CD4-positive, alpha-beta T cell treated with Interleukin-21 for 1 hour (primary cell): ENCODE measurements at places on chromosomes 4 and X.

- no peak for DNase-seq
Observed at GRCh38 chrX:35351795-35352483, 409.3 kb downstream of the FAM47B start.

- DNase-seq: no peak
Observed at GRCh38 chrX:120401301-120401700, 39.4 kb downstream of the ATP1B4 start.

GRCh38 chr4:111492496-111492895 lies 652.8 kb upstream of the FAM241A start:
- no peak for DNase-seq

DNA sequence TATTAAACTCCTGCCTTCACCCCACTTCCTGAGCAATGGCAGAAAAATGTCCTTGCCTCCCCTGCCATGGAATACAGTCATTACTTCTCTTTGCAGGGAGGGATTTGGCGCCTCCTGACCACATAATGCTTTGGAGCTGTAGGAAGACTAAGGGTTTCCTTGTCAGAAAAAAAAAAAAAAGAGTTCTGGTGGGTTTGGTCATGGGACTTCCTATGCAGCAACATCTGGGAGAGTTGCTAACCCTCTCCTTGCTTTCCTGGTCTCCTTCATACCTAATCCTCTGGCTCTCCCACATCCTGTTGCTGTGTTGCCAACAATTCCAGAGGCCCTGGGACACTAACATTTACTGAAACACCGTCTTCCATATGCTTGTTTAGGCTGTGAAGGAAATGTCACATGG lies 75.1 kb upstream of the MBNL3 start:
- DNase-seq: no peak

GRCh38 chr4:17785858-17786257 lies 4.4 kb upstream of the FAM184B start:
- no peak for DNase-seq

GRCh38 chrX:28542791-28543190 lies 44.5 kb upstream of the IL1RAPL1 start:
- DNase-seq: no peak

- DNase-seq: no peak
Observed at GRCh38 chrX:45986081-45986480, 559.1 kb downstream of the ZNF674 start.

DNA sequence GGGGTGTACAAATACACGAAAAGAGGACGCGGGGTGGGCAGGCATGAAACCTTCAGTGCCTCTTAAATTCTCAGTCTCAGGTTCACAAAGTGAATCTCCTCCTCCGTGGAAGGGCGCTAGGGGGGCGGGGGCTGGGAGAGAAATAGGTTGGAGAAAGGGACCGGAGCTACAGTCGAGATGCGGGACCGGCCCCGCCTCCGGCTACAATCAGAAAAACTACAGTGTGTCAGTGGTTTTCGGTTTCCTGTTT lies 3.4 kb downstream of the MAML3 start:
- no peak for DNase-seq

DNA sequence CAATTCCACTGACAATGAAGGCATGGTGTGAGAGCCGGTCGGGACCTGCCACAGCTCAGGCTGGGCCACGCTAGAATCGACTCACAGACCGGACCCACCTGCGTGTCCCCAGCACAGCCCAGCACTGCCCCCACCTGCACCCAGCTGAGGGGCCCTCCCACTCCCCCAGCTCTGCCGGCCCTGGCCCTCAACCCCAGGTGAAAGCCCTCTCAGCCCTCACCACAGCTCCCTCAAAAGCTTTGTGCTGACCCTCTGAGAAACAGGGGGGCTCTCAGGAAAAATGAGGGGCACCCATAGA lies 25.1 kb downstream of the GAK start:
- no peak for DNase-seq

DNA sequence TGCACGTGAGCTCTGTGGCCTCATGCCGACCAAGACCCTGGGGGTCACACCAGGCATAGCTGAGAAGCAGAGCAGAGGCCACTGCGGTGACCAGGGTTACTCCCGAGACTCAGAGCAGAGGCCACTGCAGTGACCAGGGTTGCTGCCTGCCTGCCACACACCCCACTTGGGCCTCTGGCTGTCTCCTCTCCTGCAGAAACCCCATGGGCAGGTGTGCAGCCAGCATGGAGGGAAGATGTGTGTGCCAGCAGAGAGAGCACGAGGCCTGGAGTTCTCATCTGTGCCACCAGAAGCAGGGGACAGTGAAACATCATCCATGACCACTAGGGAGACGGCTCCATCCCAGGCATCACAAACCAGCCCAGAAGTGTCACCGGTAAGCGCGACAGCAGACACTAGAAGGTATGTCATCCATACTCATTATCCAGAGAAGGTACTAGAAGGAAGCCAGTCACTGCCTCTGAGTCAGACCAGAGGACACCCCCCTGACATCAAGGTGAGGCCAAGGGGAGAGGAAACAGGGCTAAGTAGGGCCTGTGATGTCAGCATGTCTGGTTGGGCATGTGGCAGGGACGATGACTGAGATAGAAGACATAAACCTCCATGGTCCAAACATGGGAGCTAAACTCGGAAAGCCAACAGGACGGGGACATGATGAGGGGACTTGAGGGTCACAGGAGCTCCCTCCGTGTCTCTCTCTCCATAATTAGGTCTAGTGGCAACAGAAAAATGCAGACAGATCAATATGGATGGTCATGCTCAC lies 24.2 kb upstream of the SPON2 start:
- DNase-seq: no peak

DNA sequence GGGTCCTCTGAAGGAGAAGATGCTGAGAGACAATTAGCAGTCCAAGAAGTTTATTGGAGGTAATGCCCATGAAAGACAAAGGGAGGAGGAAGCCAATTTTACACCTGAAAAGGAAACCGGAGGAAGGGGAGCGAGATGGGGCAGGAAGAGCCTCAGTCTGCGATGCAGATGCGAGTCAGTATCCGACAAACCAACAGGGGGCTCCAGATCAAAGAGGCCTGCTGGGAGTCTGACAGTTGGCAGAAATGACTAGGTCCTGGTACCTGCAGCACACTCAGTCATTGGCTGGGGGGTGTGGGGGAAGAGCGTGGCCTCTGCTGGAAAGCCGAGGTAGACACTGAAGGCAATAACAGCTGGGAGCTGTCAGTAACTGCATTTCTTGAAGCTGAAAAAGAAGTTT lies 231.1 kb upstream of the CENPE start:
- no peak for DNase-seq

DNA sequence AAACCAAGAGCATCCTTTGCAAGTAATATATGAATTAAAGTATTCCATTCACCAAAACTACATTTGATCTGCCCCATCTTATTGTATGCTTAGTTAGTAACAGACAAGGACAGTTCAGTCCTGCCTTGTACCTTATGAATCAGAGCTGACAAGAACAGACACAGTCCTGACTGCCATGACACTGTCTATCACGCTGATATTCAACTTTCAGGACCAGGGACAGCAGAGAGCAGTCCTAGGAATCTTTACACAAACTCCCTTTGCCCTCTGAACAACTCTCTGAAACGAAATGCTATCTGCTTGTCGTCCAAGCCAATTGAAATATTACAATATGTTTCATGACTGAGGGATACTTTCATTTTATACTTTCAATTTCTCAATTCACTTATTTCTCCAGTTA lies 268.6 kb upstream of the VCX start:
- DNase-seq: no peak

DNA sequence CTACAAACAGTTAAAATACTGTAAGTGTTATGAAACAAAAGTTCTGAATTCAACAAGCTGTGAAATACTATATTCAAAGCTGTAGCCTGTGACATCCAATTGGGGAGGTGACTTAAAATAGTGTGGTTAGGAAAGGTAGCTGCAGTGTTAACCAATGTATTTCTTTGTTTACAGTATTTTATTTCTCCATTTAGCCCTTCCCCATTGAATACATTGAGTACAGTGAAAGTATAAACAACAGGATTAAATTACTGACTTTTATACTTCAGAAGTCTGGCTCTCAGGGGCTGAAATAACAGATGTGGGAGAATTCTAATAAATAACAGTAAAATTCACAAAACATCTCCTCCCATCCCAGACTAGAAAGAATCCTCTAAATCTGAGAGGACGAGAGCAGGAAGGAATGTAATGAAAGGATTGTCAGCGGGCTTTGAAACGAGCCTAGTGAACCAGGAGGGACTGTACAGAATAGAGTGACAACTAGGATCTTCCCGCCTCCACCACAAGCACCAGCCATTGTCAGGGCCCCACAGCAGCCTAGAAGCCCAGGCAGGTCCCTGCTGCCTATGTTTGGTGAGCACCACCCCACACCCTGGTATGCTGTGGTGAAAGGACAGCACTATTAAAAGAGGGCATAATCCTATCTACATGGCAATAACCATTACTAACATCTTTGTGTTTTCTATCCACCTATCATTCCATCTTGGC lies 73.7 kb downstream of the SPCS3 start:
- DNase-seq: no peak

DNA sequence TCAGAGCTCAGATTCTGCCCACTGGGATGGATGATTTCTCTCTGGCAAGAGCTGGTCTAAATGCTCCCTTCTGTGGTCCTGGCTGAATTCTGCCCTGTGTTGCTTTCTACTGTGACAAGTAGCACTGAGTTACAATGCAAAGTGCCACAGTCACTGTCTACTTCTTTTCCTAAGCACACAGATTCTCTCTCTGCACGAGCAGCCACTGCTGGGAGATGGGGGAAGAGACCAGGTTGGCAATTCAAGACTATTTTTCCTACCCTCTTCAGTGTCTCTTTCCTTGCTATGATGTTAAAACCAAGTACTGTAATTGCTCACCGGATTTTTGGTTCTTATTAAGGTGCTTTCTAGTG lies 45.5 kb downstream of the STAP1 start:
- no peak for DNase-seq
